ENCODE measurements at places on chromosomes 6 and 20.

- DNase-seq: no peak
These were observed 46.3 kb downstream of the HBS1L start for GRCh38 chr6:135008072-135008940.

DNA sequence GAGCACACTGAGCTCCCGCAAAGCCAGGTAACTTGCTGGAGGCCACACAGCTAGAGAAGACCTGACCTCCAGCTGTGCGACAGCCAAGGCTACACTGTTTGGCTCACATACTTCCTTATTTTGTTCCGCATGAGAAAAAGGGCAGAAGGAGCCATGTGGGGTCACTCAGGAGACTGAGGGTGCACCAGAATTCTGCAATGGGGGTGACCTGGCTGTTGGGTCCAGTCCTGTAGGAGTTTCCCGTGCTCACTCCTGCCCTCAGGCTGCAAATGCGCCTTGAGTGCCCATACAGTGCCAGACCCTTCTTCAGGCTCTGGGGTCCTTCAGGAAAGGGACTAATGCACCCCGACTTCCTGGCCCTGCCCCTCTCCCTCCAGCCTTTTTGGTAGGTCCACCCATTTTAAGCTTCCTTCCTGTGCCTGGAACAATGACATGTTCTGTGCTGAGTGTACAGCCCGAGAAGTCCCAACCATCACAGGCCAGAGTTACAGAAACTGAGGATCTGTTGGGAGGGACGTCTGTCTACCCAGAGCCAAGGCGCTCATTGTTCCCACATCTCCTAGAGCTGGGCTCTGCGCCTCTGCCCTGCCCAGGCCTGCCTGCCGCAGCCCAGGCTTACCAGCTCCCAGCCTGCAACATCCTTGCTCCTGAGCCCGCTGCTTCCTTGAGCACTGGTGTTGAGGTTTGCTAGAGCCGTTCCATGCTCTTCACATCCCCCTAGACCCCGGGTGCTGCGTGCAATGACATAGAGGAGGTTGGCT, 33.5 kb upstream of the CD93 start:
- no peak for DNase-seq

- DNase-seq: no peak
These were observed 59.7 kb downstream of the HIVEP2 start for GRCh38 chr6:142885182-142885867.

GRCh38 chr6:114995526-114995925, 652.7 kb upstream of the HS3ST5 start:
- DNase-seq: no peak

GRCh38 chr20:57664924-57665588, 44.8 kb downstream of the PMEPA1 start:
- no peak for DNase-seq

GRCh38 chr6:118467181-118467580, 80.9 kb upstream of the PLN start:
- no peak for DNase-seq

DNA sequence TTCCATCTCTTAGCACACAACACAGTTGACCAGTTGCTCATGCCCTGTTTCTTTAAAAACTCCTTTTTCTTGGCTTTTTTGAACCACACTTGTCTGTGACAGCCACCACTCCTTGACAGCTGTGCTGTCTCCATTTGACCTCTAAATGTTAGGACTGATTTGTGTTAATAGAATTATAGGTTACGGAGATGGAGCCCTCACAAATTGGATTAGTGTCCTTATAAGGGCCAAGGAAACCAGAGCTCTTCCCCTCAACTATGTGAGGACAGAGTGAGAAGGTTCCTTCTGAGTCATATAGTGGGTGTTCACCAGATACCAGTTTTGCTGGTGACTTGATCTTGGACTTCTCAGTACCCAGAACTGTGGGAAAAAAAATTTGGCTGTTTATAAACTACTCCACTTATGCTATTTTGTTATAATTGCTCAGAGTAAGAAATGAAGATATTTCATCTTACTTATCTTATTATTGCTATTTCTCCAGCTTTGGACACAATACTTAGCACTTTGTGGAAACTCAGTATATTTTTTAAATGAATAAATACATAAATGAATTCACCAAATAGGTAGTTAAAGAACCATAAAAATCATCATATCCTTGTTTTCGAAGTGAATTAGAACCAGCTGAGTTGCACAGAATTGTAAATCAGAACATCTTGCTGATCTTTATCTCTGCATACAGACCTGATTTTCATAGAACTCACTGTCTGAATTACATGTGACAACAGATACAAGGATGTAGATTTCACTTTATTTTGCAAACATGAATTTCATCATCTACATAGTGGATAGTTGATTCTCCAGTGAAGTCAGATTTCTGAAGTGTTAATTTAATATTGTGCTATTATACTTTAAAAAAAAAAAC, 598.5 kb upstream of the IRAK1BP1 start:
- DNase-seq: no peak

GRCh38 chr6:3001773-3002293, 2.1 kb downstream of the NQO2 start:
- no peak for DNase-seq

GRCh38 chr20:40512994-40513393, 176.0 kb downstream of the MAFB start:
- DNase-seq: no peak

DNA sequence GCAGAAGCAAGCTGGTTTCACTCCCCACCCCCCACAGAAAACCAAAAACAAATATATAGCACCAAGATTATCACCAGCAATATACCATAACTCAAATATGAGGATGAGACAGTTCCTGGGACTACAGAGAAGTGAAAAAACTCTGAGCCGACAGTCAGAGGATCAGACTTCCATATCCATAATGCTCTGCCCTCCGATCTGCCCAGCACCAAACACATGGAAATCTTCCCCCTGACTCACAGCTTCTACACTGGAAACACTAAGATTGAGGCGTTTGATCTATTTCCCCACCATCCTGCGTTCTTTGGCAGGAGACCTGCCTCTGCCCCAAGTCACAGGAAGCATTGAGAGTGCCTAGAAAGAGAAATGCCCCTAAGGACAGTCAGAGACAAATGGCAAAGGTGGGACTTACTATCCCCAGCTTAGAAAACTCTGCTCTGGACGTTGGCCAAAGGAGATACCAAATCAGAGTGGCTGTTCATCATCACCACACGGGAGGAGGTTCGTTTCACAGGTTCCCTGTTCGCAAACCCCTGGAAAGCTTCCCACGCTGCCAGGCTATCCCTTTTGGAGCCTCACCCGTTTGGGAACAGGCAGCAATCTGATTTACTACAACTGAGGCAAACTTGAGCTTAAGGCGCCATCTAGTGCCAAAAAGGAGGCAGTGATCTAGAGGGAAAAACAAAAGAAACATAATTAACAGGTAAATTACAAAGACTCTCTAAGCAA, 48.7 kb upstream of the SRSF6 start:
- DNase-seq: no peak

DNA sequence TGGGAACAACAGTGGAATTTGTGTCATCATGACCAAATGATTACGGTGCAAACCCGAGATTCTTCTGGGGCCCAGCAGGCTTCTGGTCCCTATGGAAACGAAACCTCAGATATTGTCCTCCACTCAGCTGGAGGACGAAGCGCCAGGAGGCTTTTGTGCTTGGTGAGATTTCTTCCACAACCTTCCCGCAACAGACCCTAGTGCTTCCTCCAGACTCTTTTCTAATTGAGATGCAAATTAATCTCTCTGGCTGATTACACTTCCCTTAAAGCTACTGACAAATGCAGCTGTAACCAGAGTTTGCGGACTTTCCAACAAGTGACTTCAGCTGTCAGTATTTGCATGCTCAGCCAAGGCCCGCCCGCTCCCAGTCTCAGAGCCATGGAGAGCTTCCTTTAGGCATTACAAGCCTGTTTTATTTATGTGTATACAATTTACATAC, 96.0 kb downstream of the INSM1 start:
- DNase-seq: no peak

- DNase-seq: no peak
These were observed 78.8 kb upstream of the ARID1B start for GRCh38 chr6:156698239-156699016.

GRCh38 chr20:44750081-44750805, 4.6 kb downstream of the KCNK15 start:
- no peak for DNase-seq

GRCh38 chr20:41546535-41546934, 71.6 kb downstream of the CHD6 start:
- no peak for DNase-seq

GRCh38 chr6:82679232-82679631, 315.6 kb downstream of the TPBG start:
- DNase-seq: no peak

DNA sequence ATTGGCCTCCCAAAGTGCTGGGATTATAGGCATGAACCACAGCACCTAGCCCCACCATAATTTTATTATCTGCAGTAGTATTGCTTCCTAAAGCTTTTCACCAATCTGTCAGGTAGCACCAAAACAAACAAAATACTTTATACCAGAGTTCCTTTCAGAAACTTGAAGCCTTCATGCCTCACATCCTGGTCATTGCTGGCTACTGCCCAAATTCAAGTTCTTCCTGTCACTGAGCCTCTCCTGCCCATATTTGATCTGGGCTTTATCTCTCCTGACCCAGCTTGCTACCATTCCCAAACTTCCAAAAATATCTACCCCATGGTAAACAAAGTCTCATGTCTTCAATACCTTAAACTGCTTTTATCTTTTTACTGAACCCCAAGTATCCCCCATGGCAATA, 34.9 kb upstream of the DST start:
- DNase-seq: no peak

GRCh38 chr6:53263917-53264316, 84.8 kb downstream of the ELOVL5 start:
- DNase-seq: no peak

DNA sequence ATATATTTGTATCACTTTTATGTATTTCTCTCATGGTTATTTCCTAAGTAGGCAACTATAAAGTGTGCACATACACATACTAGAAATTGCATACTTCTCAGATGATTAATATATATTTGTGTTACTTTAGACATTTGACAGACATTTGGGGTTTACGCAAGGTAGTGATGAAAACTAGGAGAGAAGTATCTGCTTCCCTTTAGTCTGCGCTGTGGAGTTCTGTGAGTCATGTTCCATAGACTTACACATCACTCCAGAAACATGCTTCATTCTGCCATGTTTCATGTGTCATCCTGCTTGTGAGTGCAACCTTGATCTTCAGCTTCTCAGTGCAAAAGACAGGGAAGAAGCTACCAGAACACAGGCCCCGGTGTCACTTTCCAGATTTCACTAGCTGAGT, 200.7 kb upstream of the BMP2 start:
- DNase-seq: no peak

GRCh38 chr20:64156886-64157875, 7.1 kb upstream of the MYT1 start:
- DNase-seq: no peak

- no peak for DNase-seq
These were observed 135.8 kb upstream of the AFDN start for GRCh38 chr6:167690931-167691330.

GRCh38 chr20:48603819-48604405, 223.9 kb downstream of the PREX1 start:
- no peak for DNase-seq

GRCh38 chr20:21251278-21251677, 51.9 kb upstream of the XRN2 start:
- no peak for DNase-seq

DNA sequence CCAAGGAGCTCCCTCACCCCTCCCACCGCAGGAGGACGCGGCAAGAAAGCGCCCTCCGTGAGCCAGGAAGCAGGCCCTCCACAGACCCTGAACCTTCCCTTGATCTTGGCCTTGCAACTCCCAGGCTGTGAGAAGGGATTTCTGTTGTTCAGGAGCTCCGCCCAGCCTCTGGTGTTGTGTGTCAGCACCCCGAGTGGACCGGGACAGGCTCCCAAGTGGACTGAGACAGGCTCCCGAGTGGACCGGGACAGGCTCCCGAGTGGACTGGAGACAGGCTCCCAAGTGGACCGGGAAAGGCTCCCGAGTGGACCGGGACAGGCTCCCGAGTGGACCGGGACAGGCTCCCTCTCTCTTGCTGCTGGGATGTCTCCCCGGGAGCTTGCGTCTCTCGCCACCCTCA, 9.3 kb upstream of the NTSR1 start:
- no peak for DNase-seq

DNA sequence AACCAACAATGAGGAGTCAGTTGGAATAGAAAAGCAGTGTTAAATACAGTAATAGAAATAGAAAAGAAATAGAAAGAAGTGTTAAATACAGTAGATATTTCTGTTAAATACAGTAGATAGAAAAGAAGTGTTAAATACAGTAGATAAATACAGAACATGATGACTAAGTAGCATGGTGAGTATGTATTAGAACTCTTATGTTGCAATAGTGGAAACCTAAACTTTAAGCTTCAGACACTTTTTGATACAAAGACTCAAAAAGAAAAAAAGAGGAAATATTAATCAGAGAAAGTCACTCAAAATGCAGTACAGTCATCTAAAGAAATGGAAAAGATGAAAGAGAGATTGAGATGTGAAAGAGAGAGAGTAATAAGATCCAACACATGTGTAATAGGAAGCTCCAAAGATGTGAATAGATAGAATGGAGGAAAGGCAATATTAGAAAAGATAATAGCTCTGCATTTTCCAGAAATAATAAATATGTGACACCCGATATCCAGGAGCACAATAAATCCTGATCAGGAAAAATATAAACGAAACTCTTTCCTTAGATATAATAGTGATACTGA, 131.5 kb upstream of the KCNK16 start:
- no peak for DNase-seq

DNA sequence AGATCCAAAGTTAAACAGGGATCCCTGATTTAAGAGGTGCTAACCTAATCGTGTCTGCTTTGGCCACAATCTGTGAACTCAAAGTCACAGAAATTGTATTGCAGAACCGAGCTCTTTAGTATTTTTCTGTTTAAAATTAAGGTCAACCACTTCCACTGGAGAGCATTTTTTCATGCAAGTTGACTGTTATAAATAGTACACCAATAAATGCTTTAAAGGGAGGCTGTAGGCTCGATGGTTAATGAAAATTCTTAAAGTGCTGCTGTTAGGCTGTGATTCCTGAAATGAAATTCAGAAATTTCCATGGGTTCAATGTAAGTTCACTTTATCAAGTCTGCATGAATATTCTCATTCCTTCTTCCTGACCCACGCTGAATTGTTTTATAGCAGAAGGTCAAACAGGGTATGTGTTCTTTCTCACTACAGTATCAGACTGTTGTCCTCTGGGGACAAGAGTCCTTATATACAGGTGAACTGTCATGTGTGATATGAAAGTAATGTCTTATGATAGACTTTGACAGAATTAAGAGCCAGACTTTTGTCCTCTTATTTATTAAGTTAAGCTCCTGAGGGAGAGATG, 92.5 kb upstream of the HDGFL1 start:
- no peak for DNase-seq

GRCh38 chr6:147740916-147741315, 232.4 kb downstream of the SAMD5 start:
- no peak for DNase-seq

- no peak for DNase-seq
These were observed 134.2 kb downstream of the CARMIL1 start for GRCh38 chr6:25413207-25413905.

- no peak for DNase-seq
These were observed 30.6 kb downstream of the FASTKD5 start for GRCh38 chr20:3129094-3129493.
